Neural crest cell (in vitro differentiated cells): ENCODE measurements at places on chromosomes 2 and 18. TPM values are rescaled to one million over a fixed set of nuclear protein-coding genes. Genes with fewer than 3 reads are reported as not detected.

GRCh38 chr18:48325115-48325665 is 84.0 kb downstream of the ZBTB7C start:
- no peak for DNase-seq

GRCh38 chr18:79608069-79608468 is 71.5 kb upstream of the CTDP1 start:
- DNase-seq: no peak

- no peak for DNase-seq
Observed at GRCh38 chr2:54470266-54470938, 14.3 kb downstream of the SPTBN1 start.

GRCh38 chr2:215973954-215974699 is 39.2 kb downstream of the MREG start:
- DNase-seq: no peak

DNA sequence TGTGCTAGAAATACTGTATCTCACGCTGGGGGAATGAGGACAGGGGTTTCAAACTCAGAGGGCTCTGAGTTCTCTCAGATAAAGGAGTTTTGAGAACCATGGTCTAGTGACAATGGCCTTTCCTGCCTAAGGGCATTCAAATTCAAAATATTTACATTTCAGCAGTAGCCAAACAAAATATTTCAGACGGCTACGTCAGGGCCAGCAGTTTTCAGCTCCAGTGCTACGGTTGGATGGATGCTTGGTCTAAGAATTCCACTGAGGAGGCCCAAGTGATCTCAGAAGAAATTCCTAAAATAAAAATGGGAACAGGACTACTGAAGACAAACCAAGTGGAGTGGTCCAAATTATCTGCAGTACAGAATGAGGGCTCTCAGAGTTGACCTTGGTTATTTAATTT is 41.1 kb upstream of the SCG2 start:
- DNase-seq: no peak

GRCh38 chr2:188599140-188599539 is 307.5 kb downstream of the GULP1 start:
- no peak for DNase-seq

GRCh38 chr2:30260941-30261340 is 29.6 kb downstream of the LBH start:
- no peak for DNase-seq

DNA sequence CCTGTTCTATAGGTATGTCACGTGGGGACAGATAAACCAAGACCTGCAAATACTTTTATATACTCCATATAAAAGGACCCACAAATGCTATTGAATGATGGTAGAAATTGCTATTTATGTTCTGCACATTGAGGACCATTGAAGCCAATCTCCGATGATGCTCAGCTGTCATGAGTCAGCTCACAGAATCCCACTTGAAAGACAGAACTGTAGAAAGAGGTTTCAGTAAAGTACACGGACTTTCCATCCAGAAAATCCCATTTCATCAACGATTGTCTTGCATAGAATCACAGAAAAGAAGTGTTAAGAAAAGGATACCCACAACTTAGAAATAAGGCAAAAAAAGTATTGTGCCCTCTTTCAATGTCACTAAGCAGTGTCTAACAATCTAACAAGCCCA is 169.0 kb upstream of the COPS8 start:
- no peak for DNase-seq

- no peak for DNase-seq
Observed at GRCh38 chr2:47043142-47043890, 111.8 kb downstream of the STPG4 start.

- no peak for DNase-seq
Observed at GRCh38 chr2:100780203-100781008, 39.5 kb upstream of the NPAS2 start.

GRCh38 chr2:108364676-108365297 is 13.0 kb upstream of the SULT1C4 start:
- DNase-seq: no peak

- DNase-seq: no peak
Observed at GRCh38 chr2:15546297-15547098, 14.6 kb downstream of the NBAS start.

DNA sequence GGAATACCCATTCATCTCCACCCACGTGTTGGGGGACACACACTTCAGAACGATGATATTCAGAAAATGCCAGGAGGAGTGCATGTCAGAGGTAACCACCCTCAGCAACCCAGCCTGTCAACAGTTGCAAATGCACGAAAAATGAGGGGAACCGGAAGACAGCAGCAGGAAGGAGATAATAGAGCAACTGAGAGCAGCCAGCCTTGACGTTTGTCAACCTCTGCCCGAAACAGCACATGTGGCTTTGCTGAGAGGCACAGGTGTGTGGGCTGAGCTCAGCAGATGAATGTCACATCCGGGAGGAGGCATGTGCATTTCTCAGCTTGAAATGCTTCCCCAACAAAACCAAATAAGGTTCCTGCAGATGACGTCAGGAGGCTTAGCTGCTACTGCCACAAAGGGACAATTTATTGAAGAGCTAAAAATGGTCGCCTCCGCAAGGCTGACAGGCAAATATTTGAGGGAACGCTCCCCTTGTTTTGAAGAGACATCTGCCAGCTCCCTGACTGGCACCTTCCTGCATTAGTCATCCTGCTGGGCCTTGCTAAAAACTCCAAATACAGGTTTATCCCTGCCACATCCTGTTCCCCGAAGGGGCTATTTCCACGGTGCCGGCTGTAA is 419.0 kb downstream of the NBAS start:
- DNase-seq: no peak

DNA sequence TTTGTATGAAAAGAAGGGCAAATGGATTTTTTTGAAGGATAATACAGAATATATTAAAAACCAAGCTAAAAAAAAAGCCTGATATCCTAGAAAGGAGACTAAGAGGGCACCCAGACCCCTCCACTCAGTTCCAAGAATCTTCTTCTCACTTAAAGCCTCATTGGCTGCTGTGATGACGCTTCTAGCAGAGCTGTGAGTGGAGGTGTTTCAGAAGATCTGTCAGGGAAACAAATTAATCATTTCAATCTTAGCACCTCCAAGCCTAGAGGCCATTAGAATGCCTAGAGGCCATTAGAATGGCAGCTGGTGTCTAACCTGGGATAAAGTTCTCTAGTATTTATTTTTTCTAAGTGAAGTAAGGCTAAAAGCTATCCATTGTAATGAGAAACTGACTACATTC is 164.2 kb upstream of the TMEM200C start:
- no peak for DNase-seq

DNA sequence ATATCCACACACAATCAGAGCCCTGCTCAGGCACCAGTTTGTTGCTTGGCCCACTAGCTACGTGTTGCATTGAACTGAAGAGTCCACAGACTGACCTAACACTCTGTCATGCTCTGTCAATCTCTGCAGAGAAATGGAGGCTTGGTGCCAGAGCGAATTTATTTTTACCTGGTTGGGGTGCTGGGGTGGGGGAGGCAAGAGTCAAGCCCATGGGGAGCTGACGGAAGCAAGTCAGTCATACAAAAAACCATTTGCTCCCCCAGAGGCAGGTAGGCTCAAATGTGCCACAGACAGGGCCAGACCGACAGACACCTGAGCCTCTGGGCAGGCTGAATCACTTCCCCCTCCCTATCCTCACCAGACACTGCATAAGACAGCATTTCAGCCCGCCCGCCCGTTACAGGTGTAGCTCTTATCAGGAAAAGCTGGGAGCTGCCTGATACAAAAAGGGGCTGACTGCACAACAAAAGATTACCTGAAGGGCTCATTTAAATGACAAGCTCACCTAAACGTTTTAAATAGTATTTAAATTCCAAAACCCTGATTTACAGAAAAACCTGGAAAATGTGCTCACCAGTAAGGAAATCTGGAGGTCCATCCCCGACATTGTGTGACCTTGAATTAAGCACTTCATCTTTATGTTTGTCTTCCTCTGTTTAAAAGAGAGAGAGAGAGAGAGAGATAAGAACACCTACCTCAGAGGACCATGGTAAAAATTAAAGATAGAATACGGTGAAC is 2.1 kb upstream of the PCBP1 start:
- no peak for DNase-seq

GRCh38 chr2:234986390-234986789 is 34.6 kb downstream of the SH3BP4 start:
- no peak for DNase-seq

- no peak for DNase-seq
Observed at GRCh38 chr18:69161383-69162028, 239.2 kb upstream of the DOK6 start.

- DNase-seq: no peak
Observed at GRCh38 chr2:102074152-102074783, 68.3 kb upstream of the IL1R1 start.

GRCh38 chr18:44673256-44673880 is 7.3 kb upstream of the SETBP1 start:
- no peak for DNase-seq

- no peak for DNase-seq
Observed at GRCh38 chr2:60567096-60567495, 13.6 kb upstream of the BCL11A start.

GRCh38 chr2:164458792-164459191 is 162.5 kb downstream of the GRB14 start:
- DNase-seq: no peak

- DNase-seq: no peak
Observed at GRCh38 chr2:190235101-190235500, 84.5 kb downstream of the HIBCH start.

DNA sequence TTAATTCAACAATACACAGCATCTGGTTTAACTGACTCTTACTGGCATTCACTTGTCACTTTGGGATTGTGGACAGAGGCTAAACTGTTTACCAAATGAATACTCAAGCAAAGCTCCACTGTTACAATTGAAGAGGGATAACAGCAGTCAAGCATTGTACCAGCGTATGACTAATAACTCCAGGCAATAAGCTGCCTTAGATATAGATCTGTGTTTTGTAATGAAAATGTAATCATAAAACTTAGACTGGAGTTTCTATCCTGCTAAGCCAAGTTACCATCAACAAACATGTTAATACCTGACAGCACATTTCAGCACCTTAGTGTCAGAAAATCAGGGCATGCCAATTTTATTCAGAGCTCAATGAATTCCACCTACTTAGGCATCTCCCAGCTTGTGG is 889.5 kb downstream of the EPHA4 start:
- no peak for DNase-seq

- no peak for DNase-seq
Observed at GRCh38 chr2:105895990-105896764, 151.5 kb downstream of the NCK2 start.

FN1 gene
- 89.6 and 103 TPM in 2 replicates for total RNA-seq

NEU2 gene
- not detected in 2 replicates for total RNA-seq

CNDP1 gene
- 0.56 and 0.59 TPM in 2 replicates for total RNA-seq

MRPL30 gene
- 44.3 and 47.9 TPM in 2 replicates for total RNA-seq

IL1F10 gene
- total RNA-seq: not detected in 2 replicates

ADNP2 gene
- 42.6 and 44.0 TPM in 2 replicates for total RNA-seq

UGT1A4 gene
- not detected in 2 replicates for total RNA-seq

PAIP2B gene
- 6.5 and 7.4 TPM in 2 replicates for total RNA-seq

EFEMP1 gene
- total RNA-seq: 3.8 and 4.1 TPM in 2 replicates

ZEB2 gene
- total RNA-seq: 192 and 200 TPM in 2 replicates

MC4R gene
- total RNA-seq: 0.19 TPM in 1 of 2 replicates, not detected in the other
